ENCODE measurements at places on chromosomes 3 and 15.

- no peak for DNase-seq
These were observed 56.2 kb upstream of the DLG1 start for GRCh38 chr3:197354568-197355001.

DNA sequence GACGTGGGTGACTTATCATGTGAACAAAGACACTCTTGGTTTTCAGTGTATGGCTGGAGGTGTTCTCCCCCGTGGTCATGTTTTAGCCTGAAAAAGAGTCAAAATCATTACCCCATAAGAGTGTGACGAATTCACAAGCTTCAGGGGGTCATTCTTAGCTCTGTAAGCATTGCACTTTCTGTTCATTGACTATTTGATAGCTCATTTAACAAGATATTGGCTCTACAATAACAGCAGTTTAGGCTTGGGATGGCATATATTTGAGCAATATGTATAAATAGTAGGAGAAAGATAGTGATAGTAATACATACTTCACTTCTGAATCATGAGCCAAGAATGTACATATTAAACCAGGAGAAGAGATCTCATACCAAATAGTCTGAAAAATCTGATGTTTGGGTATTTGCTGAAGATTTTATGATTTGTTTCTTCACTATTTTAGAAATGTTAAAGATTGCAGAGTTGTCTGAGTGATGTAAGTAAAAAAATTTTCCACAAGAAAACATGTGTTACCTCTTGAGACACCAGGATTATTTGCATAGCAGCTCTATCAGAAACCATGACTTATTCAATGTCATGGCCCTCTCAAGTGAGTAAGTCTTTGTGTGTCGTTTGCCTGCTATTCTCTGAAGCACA lies 996.0 kb downstream of the OTOL1 start:
- DNase-seq: no peak

DNA sequence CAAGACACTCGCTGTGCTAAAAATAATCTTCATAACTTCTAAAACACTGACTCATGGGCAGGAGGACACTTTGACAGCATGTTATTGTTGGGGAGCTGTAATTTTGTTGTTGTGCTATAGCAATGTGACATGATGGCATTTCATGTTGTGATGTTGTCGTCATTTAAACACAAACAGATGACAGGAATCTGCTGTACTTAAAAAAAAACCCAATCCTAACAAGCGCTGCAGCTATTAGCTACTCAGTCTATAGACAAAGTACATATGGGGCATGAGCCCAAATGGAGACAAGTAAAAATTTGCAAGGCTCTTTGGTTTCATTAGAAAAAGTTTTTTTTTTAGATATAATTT lies 828 bp upstream of the ATOSA start:
- DNase-seq: no peak

- DNase-seq: no peak
These were observed 9.3 kb downstream of the FAH start for GRCh38 chr15:80162059-80162554.

DNA sequence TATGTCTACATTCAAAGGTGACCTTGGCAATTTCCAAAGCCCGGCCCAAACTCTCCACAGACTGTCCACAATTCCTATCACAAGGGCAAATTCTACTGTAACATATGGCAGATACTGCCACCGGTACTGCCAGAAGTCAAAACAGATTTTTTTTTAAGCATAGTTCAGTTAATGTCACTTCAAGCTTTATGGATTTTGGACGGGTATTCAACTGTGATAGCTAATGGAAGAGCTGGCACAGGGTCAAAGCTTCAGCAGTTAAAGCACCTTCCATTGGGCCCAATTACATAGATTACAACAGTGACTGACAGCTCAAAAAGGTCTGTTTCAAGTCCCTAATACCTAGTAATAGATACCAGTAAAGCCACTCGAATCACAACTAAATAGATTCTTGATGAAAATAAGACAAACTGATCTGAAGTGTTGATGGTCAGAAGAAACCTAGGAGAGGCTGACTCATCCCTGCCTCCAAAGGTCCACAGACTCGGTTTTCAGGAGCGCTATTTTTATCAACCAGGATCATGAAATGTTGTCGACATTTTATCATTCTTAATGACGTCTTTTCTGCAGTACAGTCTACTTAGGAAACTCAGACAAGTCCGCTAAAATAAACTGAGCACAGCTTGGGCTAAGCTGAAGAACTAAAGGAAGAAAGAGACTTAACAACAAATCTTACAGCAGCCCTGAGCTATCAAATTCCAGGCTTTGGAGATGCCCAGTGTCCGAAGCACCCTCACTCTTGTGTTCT lies 38.7 kb downstream of the ANXA2 start:
- no peak for DNase-seq

GRCh38 chr3:151707216-151707615 lies 26.5 kb upstream of the AADACL2 start:
- DNase-seq: no peak

- no peak for DNase-seq
These were observed 138.8 kb downstream of the ZNF609 start for GRCh38 chr15:64599226-64599625.

GRCh38 chr15:38941399-38941953 lies 376.9 kb upstream of the RASGRP1 start:
- no peak for DNase-seq

- no peak for DNase-seq
These were observed 1111.2 kb downstream of the TUSC7 start for GRCh38 chr3:117820658-117821299.

- DNase-seq: no peak
These were observed 807.2 kb upstream of the CFAP20DC start for GRCh38 chr3:59856934-59857460.

DNA sequence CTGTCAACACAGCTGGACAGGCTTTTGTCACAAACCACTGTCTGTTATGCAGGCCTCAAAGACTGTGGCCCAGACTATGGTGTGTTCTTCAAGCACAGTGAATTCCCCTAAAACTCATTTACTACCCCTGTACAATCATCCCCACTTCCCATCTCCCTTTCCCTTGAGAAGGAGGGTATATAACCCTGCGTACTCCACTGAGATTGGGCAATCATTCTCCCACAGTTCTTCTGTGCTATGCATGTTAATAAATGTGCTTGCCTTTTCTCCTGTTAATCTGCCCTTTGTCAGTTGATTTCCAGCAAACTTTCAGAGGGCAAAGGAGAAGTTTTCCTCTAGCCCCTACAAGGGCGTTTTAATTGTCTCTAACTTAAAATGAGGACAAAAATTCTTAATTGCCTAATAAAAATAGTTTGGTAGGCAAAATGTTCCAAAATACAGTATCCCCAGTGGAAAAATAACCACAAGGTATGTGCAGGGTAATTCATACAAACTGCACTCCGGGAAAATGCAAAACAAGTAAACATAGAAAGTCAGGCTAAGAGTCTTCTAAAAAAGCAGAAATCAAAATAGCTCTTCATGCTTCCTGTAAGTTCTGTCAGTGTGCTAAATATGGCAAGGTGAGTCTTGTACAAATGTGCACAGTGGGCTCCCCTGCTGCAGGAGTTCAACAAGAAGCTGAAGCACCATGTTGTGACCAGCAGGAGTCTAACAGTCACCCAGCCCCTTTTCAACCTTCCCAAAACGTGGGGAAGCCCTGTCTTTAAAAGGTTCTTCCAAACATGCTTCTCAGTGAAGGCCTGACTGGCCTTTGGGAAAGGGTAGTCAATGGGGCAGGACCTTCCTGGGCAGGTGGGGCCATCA lies 10.2 kb downstream of the ATP10A start:
- no peak for DNase-seq

DNA sequence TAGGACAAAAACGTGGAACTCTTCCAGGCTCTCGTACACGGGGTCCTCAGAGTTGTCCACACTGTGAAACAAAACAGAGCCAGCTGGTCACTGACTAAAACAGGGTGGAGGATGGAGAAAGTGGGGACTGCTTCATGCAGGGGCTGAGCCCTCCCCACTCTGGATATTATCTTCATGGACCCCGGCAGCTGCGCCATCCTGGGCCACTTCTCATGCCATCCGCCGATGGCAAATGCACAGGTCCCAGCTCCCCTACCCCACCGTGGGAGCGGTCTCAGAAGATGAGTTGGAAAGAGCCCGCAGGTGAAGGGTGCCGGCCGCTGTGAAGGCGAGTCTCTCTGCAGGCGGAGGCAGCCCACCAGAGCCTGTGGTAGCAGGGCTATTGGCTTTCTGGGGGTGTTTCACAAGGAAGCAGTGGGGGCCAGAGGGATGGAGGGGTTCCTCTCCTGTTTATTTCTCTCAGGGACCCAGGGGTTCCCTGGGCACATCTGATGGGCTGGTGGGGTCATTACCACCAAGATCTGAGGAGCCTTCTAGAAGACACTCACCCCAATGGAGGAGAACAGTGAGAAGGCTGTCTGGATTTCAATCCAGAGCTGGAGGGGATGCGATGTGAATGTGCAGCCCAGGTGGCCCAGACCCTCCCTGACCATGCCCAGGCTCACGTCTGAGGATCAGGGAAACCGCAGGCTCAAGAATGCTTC lies 177.3 kb downstream of the KLF13 start:
- DNase-seq: no peak

GRCh38 chr15:63010920-63011693 lies 31.4 kb upstream of the TPM1 start:
- no peak for DNase-seq

DNA sequence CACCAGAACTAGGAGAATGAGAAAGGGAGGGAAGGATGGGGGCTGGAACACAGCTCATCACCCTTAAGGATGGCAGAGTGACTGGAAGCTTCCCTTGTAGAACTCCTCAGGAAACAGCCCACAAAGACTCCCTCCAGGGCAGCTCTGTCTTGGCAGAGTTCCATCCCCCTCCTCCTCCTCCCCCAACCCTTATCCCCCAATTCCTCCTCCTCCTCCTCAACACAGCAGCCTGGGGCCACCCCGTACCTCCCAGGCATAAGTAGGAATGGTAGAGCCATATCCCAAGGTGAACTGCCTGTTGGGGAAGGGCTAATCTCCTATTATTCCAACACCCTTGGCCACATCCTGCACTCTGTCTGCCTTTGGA lies 38.8 kb downstream of the ADCY5 start:
- DNase-seq: no peak

GRCh38 chr15:28922707-28923012 lies 36.9 kb downstream of the APBA2 start:
- no peak for DNase-seq

DNA sequence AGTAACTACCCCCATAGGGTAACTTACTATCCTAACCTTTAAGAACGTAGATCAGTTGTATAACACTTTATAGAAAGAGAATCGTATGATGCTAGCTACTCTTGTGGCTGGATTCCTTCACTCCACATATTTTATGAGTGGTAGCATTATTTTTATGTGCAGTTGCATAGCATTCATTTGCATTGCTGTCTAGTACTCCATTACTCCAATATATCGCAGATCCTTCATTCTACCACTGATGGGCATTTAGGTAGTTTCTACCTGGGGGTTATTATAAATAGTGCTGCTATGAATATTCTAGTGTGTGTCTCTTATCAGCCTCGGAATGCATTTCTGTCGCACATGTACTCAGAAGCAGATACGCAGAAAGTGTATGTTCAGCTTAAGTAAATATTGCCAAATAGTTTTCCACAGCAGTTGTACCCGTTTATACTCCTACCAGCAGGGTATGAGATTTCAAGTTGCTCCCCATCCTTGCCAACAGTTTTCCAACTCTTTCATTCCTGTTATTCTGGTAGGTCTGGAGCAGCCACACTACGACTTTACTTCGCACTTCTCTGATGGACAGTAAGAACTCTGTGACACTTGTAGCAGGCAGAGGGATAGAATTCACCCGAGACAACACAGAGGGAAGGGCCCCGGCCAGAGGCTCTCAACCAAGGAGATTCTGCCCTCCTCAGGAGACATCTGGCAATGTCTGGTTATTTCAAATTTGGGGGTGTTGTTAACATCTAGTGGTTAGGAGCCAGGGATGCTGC lies 9.8 kb upstream of the VGLL4 start:
- DNase-seq: no peak

GRCh38 chr3:51340013-51340829 lies 44.9 kb upstream of the MANF start:
- no peak for DNase-seq

DNA sequence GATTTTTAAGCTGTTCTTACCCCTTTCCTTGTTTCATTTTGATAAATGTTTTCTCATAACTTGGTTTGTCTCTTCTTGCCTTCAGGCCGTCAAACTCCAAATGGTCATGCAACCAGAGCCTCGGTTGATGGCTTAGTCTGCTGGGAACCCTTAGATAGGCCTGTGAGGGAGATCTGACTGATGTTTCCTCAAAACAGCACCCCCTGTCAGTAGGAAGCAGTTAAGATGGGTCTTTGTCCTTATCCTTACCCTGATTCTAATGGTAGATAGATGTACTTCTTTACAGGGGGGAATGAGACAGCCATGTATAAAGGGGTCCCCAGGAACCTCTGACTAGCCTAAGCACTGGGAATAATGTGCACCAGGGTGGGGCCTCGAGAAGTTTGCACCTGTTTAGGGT lies 16.3 kb upstream of the OR5H1 start:
- no peak for DNase-seq

DNA sequence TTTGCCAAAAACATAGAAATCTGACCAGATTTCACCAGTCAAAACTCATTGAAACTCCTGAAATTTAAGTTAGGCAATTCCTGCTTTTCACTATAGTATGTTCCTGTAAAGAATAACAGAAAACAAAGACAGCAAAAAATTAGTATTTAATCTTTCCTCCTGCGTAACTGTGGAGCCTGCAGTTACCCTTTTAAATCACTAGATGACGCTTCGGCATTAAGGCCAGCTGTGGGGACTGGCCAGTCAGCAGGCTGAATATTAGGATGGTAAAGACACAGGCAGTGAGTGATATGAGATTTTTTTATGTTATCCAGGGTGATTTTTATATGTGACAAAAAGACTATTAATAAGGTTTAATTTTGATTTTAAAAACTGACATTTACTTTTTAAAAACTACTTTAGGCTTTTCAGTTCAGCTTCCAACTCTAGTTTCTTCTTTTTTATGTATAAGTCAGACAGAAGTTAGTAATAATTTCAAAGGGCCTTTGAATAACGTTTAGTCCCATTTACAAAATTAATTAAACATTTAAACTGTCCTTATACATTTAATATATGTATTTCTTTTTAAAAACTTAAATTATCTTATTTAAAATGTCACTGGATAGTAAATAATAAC lies 165.1 kb downstream of the PPM1L start:
- DNase-seq: no peak

DNA sequence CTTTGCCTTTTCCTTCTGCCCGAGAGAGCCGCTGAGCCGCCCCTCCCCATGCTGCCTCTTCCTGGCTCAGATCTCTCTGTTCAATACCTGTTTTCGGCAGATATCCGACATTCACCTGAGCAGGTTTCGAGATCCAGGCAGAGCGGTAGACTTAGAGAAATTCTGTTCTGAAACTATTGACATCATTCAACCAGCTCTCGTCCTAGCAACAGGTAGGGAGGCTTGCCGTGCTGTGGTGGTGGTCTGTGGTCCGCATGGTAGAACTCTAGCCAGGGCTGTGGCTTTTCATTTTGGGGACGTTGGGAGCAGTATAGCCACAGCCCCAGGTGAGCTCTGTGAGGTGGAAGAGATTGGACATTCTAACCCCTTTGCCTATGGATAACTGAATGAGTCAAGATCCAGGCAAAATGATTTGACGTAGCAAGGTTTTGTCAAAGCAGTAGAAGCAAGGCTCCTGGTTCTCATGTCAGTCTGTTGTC lies 810 bp downstream of the TMEM62 start:
- DNase-seq: no peak
